ENCODE measurements at places on chromosomes 4 and X.

DNA sequence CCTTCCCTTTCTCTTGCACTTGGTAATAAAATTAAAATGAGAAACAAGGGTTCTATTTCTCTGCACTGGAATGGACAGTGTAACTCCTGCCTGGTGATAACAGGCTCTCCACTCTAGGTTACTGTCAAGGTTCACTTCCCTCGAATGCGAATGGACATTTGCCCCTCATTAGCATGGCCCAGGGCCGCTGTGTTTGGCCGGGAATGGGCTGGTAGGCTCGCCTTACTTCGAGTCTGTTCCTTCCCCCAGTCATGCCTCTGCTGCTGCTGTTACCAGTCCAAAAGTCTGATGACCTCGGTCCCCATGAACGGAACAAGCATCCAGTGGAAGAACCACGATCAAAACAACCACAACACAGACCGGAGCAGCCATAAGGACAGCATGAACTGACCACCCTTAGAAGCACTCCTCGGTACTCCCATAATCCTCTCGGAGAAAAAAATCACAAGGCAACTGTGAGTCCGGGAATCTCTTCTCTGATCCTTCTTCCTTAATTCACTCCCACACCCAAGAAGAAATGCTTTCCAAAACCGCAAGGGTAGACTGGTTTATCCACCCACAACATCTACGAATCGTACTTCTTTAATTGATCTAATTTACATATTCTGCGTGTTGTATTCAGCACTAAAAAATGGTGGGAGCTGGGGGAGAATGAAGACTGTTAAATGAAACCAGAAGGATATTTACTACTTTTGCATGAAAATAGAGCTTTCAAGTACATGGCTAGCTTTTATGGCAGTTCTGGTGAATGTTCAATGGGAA is 61.5 kb downstream of the EDNRA start:
- no peak for DNase-seq

DNA sequence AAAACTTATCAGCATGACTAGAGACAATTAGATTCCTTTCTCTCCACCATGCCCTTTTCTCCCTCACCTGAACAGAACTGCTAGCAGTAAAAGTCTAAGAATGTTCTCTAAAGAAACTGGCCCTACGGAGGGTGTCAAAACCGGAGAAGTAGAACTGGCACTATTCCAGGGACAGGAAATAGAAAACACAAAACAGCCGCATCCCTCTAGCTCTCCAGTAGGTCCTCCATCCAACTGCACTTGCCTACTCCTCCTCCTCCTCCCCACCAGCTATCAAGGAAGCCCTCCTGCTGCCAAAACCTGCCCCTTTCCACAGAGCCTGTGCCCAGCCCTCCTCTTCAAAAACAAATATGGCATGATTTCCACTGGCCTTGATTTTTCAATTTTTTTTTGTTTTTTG is 28.4 kb downstream of the FUNDC1 start:
- no peak for DNase-seq

DNA sequence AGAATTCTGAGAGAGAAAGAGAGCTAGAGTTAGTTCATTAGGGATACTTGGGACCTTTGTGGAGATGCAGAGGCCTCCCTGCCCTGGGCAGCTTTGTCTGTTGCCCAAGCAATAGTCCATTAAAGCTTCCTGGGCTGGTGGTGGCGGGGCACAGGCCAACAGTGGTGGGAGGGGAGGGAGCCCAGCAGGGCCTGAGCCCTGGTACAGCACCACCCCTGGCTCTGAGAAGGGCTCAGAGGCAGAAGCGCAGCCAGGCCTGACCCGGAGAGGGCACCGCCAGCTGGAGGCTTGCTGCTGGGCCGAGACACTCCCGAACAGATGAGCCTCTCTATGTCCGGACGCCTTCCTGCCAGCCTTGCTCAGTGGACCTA is 65.3 kb downstream of the EFNB1 start:
- no peak for DNase-seq

GRCh38 chrX:135484641-135485289 is 35.7 kb upstream of the INTS6L start:
- DNase-seq, result no peak

DNA sequence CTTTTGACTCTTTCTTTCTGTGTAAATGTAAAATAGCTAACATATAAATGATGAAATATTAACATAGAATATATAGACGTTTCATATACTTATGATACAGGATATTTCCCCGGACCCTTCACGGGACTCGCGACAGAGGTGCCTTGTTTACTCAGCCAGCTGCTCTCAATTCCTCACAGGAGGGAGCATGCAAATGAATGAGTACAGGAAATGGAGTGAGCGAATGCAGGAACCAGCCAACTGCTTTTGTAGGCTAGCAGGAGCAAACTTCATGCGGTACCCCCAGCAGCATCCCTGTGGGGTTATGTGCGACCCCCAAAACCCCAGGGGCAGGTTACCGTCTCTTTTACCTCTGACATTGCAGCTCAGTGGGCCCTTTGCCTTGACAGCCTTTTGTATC is 110.3 kb upstream of the PDHA2 start:
- DNase-seq, result no peak
